ENCODE measurements at places on chromosomes 6 and 20.
A peak's percentile ranks its signal among the peaks of the same experiment; 100 is the strongest.

GRCh38 chr20:49668181-49668877 is 45.3 kb downstream of the B4GALT5 start:
- peak; percentile 19 for DNase-seq

DNA sequence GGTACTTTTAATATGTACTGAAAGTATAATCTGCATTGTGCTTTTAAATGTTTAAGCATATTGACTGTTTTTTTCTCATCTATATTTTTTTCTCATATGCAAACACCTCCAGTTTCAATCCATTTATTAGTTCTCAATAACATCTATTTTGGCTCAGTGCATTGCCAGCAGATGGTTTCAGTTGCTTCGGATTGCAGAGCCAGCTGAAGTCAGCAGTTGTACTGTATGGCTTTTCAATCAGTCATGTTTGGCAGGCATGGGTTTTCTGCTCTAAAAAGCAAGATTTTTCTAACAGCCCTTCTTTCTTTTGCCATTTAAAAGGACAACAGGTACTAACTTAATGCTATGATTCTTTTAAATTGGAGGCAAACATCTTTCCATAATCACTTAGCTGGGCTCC is 121.2 kb downstream of the CD109 start:
- DNase-seq: no peak

GRCh38 chr6:129908858-129909257 is 47.7 kb upstream of the TMEM244 start:
- DNase-seq: no peak

GRCh38 chr6:160678230-160678629 is 14.2 kb upstream of the LPA start:
- DNase-seq: no peak

DNA sequence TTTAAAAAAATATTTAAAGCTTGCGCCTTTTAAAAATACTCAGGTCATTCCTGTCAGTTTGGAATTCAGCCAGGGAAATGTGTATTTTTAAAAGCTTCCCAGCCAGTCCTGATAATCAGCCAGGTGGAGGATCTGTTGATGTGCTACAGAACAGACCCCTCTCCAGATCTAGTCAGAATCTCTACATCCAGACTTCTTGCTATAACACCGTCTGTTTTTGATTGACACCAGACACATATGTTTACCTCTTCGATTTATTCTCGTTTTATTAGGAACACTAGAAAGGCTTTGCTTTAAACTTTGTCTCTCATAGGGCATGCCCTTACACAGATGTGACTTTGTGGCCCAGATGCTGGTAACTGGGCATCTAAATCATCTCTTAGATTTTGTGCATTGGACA is 11.7 kb downstream of the PARD6B start:
- no peak for DNase-seq

DNA sequence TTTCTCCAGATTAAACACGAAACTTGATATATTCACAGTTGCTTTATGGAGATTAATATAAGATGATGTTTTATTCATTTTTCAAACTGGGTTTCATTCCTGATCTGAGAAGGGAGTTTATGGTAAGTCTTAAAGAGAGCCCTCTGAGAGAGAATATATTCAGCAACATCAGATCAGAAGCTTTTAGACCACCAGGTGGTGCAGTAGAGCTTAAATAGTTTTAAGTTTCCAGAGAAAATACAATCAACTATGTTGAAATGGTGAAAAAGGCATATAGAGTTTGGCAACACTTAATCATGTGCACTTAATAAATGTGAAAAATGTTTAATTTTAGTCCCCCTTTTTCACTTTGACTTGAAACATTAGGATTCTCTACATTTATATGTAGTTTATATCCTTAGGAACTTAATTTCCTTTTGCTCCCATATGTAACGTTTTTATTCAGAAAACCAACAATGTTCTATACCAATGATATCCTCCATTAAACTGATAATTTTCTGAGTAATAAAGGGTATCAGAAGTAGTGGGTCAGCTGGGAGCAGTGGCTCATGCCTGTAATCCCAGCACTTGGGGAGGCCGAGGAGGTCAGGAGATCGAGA is 86.4 kb upstream of the CLDN20 start:
- no peak for DNase-seq

GRCh38 chr6:132598473-132598872 is 8.9 kb upstream of the TAAR5 start:
- DNase-seq: no peak

DNA sequence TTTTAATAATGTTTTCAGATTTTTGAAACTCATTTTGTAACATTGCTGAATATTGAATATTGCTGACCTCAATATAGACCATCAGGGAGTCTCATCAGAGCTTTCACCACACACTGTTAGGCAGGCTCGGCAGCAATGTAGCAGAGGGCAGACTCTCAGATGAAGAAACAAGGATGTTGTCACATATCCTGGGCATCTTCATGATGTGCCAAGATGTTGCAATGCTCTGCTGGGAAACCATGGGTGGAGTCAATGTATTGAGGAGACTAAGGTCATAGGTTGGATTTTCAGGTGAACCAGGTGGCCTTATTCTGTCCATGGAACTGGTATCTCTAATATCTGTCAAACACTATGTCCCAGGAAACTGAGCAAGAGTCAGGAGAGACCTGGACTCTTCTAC is 27.3 kb downstream of the NR2E1 start:
- no peak for DNase-seq

DNA sequence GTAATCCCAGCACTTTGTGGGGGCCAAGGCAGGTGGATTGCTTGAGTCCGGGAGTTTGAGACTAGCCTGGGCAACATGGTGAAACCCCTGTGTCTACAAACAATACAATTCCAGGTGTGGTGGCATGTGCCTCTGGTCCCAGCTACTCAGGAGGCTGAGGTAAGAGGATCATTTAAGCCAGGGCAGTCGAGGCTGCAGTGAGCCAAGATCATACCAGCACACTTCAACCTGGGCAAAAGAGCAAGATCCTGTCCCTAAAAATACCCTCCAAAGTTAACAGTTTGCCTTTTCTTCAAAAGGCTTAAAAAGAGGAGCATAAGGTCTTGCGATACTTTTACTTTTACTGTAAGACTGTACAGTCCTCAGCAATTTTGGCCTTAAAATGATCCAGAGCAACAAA is 10.7 kb upstream of the SPTLC3 start:
- no peak for DNase-seq

DNA sequence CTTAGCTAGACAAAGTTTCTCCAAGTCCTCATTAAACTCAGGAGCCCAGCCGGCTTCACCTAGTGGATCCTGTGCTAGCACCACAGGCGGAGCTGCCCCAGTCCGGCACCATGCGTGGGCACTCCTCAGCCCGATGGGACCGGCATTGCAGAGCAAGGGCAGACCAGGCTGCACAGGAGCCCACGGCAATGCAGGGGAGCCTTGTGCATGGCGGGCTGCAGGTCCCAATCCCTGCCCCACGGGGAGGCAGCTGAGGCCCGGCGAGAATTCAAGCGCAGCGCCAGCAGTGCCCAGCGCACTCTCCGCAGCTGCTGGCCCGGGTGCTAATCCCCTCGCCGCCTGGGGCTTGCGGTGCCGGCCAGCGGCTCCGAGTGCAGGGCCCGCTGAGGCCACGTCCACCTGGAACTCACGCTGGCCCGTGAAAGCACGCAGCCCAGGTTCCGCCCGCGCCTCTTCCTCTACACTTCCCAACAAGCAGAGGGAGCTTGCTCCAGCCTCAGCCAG is 292.3 kb upstream of the EYS start:
- no peak for DNase-seq
